ENCODE measurements at places on chromosomes 11 and 22. TPM values are rescaled to one million over a fixed set of nuclear protein-coding genes. Genes with fewer than 3 reads are reported as not detected.

OR8D4 gene
- not detected for total RNA-seq

SCN3B gene
- total RNA-seq, result 2.8 TPM

GDPD4 gene
- not detected for total RNA-seq

- H3K27ac ChIP-seq, result no peak overlapping the region
- H3K4me1 ChIP-seq, result no peaks in the 10 kb centered on the region
- peak; percentile 61 for DNase-seq
- H3K27me3 ChIP-seq, result no peaks in the 10 kb centered on the region
- no peaks in the 10 kb centered on the region for H3K36me3 ChIP-seq
Observed at GRCh38 chr22:44086271-44087088, 62.4 kb downstream of the PARVB start.

- H3K4me1 ChIP-seq, result no peaks in the 10 kb centered on the region
- DNase-seq, result no peak
- H3K27ac ChIP-seq, result no peak overlapping the region
- H3K4me3 ChIP-seq, result no peak overlapping the region
Observed at GRCh38 chr22:38135133-38135706, 24.7 kb upstream of the BAIAP2L2 start.

DNA sequence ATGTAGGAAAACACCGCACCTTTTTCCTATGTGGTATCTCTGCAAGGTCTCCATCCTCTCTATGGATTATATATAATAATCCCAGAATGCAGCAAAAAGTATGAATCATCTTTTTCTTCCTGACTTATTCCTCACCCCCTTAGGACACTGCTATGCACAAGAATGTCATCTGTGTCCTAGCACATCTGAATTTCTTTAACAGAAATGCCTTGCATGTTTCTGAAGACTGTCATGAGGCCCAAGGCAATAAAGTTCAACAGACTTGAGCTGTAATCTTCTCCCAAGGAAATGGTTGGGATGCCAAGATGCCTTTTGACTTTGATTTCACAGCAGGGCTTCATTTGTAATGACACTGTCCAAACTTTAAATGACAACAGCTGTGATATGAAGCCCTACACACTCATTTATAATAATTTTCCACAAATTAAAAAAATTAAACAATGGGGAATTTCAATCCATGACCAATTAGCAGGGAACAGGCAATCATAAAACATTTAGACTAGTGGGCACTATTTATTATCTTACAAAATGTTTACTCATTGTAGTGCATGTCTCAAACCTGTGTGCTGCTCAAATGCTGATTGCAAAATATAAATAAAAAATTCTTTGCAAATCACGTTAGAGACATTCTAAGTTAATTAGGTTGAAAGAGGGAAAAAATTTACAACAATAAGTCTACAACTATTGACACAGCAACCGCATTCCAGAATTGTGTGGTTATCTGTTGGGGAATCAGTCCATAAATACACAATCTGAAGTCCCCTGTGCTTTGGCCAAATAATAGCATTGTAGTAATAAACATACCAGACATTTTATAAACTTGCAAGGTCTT is 242.3 kb downstream of the SWAP70 start:
- H3K27me3 ChIP-seq, result no peaks in the 10 kb centered on the region
- H3K4me1 ChIP-seq, result no peaks in the 10 kb centered on the region
- H3K4me3 ChIP-seq, result no peak overlapping the region
- H3K27ac ChIP-seq, result no peak overlapping the region
- H3K36me3 ChIP-seq, result no peaks in the 10 kb centered on the region
- no peak for DNase-seq

- no peak for DNase-seq
- H3K4me3 ChIP-seq, result no peak overlapping the region
- peaks cover 9% of the 10 kb centered on the region for H3K4me1 ChIP-seq
- peaks cover 11% of the 10 kb centered on the region for H3K36me3 ChIP-seq
- no peaks in the 10 kb centered on the region for H3K27me3 ChIP-seq
Observed at GRCh38 chr22:24578355-24579257, 14.3 kb downstream of the LRRC75B start.

- H3K4me1 ChIP-seq, result no peaks in the 10 kb centered on the region
- H3K4me3 ChIP-seq, result no peak overlapping the region
- no peaks in the 10 kb centered on the region for H3K36me3 ChIP-seq
- DNase-seq, result no peak
- H3K27ac ChIP-seq, result no peak overlapping the region
- peaks cover 15% of the 10 kb centered on the region for H3K27me3 ChIP-seq
Observed at GRCh38 chr11:20592741-20593140, 6.7 kb upstream of the SLC6A5 start.

- no peak overlapping the region for H3K4me3 ChIP-seq
- no peak for DNase-seq
- no peaks in the 10 kb centered on the region for H3K4me1 ChIP-seq
- H3K36me3 ChIP-seq, result peaks cover 18% of the 10 kb centered on the region
- no peaks in the 10 kb centered on the region for H3K27me3 ChIP-seq
- H3K27ac ChIP-seq, result no peak overlapping the region
Observed at GRCh38 chr22:44822534-44822933, 70.2 kb downstream of the ARHGAP8 start.

DNA sequence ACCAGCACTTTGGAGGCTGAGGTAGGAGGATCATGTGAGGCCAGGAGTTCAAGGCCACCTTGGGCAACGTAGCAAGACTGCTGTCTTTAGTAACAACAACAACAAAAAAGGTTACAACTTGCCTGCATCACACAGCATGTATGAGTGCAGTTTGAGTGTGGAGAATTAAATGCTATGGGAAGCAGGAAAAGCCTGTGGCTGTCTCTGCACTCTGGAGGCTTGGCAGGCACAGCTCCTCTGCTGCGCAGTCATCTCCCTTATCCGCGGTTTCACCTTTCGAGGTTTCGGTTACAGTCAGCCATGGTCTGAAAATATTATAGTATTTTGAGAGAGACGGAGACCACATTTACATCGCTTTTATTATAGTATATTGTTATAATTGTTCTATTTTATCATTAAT is 2.9 kb downstream of the MICAL2 start:
- no peak for DNase-seq
- H3K27ac ChIP-seq, result peak overlapping the region; percentile 32
- H3K27me3 ChIP-seq, result no peaks in the 10 kb centered on the region
- H3K4me3 ChIP-seq, result no peak overlapping the region
- no peaks in the 10 kb centered on the region for H3K36me3 ChIP-seq

DNA sequence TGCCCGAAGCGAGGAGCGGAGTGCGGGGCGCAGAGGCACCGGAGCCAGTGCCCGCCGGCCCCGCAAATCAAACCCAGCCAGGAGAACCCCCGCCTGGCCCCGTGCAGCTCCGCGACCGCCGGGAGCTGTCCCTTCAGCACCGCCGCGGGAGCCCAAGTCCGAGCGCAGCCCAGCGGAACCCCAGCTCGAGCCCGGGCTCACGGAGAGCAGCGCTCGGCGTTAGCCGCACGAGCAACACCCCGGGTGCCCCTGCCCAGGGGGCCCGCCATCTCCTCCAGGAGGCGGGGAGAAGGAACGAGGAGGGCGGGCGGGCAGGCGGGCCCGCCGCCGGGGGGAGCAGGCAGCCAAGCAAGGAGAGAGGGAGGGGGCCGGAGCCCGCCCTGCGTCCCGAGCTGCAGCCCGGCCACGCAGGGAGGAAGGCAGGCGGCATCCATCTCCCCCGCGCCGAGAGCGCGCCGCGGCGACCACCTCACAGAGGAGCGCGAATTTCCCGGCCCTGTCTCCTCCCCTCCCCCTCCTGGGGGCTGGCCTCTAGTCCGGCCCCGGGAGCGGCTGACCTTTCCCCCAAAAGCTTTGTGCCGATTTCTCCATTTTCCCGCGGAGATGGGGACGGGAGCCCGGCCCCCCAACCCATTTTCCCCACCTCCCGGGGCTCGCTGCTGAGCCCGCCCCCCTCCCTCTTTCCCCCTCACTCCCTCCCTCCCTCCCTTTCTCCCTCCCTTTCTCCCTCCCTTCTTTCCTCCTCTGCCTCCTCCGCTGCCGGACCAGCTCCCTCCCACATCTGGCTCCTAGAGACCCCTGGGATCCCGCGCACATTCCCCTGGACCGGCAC is 621 bp downstream of the KCNC1 start:
- H3K4me1 ChIP-seq, result no peaks in the 10 kb centered on the region
- DNase-seq, result peak; percentile 88
- no peaks in the 10 kb centered on the region for H3K36me3 ChIP-seq
- H3K27me3 ChIP-seq, result peaks cover 22% of the 10 kb centered on the region

- no peaks in the 10 kb centered on the region for H3K27me3 ChIP-seq
- peak; percentile 75 for DNase-seq
- H3K27ac ChIP-seq, result no peak overlapping the region
- H3K4me3 ChIP-seq, result no peak overlapping the region
- H3K4me1 ChIP-seq, result no peaks in the 10 kb centered on the region
Observed at GRCh38 chr11:34149786-34150185, 44.4 kb downstream of the NAT10 start.

DNA sequence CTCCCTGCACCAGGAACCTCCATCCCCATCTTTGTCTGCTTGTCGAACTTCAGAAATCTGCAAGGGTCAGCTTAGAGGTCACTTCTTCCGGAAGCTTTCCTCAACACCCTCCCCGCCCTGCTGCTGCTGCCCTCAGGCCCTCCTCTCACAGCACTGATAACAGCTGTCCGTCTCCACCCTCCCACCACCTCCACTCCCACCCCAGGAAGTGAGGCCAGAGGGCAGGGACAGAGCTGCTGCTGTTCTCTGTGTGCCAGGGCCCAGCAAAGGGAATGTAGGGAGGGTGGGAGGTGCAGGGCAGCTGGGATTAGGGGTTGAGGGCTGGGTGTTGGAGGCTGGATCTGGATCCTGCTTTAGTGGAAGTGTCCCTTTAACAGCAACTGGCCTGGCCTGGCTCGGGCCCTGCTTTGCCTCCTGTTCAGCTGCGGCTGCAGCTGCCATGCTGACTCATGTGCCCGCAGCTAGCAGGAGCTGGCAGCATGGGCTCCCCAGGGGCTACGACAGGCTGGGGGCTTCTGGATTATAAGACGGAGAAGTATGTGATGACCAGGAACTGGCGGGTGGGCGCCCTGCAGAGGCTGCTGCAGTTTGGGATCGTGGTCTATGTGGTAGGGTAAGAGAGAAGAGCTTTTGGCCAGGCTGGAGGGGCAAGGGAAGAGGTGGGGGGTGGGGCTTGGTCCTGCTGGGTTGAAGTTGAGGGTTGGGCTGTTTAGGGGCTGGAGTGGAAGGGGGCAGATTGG is at the start of gene P2RX6:
Gene P2RX6 (plus strand): TSS at position 440 of the 740 bp plus-strand sequence. CDS start 10 bp downstream, at position 450.
- no peaks in the 10 kb centered on the region for H3K36me3 ChIP-seq
- DNase-seq, result peak; percentile 89
- peak within 1 kb of the TSS; percentile 38 for H3K4me3 ChIP-seq
- no peaks in the 10 kb centered on the region for H3K4me1 ChIP-seq
- peak within 1 kb of the TSS; percentile 37 for H3K27ac ChIP-seq

DNA sequence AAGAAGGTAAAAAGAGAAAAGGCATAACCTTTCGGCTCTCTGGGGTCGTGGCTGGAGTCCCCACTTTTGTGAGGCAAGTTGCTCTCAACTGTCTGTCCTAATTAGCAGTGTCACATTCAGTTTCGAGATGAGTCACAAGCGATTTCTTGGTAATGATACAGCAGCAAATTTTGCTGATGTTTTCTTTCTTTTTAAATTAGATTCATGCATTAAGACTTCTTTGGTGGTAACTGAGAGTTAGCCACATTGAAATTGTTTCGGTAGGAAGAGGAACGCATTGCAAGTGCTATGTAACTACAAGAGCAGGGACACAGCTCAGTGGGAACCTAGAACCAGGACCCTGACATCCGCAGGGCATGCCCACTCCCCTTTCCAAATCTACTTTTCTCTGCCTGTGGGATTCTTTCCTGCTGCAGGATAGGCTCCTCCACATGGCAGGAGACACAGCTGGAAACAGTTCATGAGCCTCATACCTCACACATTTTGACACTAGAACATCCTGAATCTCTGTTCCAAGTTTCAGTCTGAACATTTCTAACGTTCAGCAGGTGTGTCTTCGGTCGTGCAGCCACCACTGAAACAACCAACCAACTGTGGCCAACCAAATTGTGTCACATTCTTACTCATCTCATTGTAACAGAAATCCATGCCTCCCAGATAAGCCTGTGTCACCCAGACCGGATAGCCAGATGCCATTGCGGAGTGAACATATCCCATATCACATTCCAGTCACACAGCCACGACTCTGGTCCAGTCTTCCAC is 987.6 kb downstream of the NTM start:
- no peak overlapping the region for H3K4me3 ChIP-seq
- no peaks in the 10 kb centered on the region for H3K36me3 ChIP-seq
- no peak overlapping the region for H3K27ac ChIP-seq
- H3K27me3 ChIP-seq, result no peaks in the 10 kb centered on the region
- H3K4me1 ChIP-seq, result no peaks in the 10 kb centered on the region

DNA sequence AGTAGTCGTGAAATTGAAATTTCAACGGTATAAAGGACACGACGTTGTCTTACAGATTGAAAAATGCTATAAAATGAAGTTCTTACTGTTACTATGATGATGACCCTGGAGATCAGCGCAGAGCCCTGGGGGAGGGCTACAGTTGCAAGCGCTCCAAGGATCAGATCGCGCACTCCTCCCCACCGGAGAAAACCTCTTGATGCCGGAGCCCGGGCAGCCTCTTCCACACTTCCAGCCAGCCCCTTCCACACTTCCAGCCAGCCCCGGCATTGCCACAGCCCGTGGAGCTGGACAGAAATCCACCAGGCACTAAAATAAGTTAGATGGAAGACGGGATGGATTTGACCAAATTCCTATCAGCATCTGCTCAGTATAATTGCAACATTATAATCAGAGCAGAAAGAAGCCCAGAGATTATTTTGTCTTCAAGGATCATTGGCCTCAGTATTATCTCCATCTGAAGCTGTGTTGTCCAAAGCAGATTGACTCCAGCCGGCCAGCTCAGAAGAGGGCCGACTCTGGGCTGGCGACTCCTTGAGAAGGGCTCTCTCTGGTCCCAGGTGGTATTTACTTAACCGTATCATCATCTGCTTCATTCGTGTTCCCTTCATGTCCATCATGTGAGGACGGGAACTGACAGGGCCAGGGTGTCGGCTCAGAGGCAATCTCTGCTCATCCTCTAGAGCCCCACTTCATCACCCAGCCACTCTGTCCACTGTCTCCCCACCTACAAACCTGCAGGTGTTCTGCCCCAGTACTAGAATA is 777 bp upstream of the MICAL3 start:
- DNase-seq, result no peak
- H3K27ac ChIP-seq, result no peak overlapping the region
- H3K27me3 ChIP-seq, result no peaks in the 10 kb centered on the region
- no peaks in the 10 kb centered on the region for H3K36me3 ChIP-seq
- H3K4me1 ChIP-seq, result no peaks in the 10 kb centered on the region

GRCh38 chr11:61417670-61418069 is 12.1 kb downstream of the CPSF7 start:
- H3K27ac ChIP-seq, result no peak overlapping the region
- no peaks in the 10 kb centered on the region for H3K27me3 ChIP-seq
- DNase-seq, result no peak
- no peaks in the 10 kb centered on the region for H3K4me1 ChIP-seq
- H3K4me3 ChIP-seq, result no peak overlapping the region

All from kidney (tissue), 22 donors.